ENCODE measurements at places on chromosomes 3 and 15.

GRCh38 chr3:77780278-77780996 is 740.5 kb downstream of the ROBO2 start:
- DNase-seq, result no peak

- DNase-seq, result peak; percentile 33
These were observed 12.6 kb upstream of the FRMD5 start for GRCh38 chr15:44207643-44208042.

DNA sequence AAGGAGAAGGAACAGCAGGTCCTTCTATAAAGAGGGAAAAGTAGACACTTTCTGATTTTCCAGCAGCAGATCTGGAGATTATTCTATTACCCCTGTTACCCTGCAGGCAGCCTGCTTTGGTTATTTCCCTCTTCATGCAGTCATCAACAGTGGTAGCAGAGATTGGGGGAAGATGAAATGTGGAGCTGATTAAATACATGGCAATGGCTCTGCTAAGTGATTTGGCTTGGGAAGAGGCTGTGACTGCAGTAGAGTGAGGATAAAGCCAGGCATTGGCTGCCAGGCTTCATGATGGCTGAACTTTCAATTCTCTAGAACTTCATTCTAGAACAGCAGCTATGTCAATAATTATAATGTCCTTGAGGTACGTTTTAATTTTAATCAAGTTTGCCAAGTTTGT is 29.1 kb downstream of the PTX3 start:
- DNase-seq, result no peak

- DNase-seq, result no peak
These were observed 101.2 kb upstream of the WNT5A start for GRCh38 chr3:55588146-55588765.

DNA sequence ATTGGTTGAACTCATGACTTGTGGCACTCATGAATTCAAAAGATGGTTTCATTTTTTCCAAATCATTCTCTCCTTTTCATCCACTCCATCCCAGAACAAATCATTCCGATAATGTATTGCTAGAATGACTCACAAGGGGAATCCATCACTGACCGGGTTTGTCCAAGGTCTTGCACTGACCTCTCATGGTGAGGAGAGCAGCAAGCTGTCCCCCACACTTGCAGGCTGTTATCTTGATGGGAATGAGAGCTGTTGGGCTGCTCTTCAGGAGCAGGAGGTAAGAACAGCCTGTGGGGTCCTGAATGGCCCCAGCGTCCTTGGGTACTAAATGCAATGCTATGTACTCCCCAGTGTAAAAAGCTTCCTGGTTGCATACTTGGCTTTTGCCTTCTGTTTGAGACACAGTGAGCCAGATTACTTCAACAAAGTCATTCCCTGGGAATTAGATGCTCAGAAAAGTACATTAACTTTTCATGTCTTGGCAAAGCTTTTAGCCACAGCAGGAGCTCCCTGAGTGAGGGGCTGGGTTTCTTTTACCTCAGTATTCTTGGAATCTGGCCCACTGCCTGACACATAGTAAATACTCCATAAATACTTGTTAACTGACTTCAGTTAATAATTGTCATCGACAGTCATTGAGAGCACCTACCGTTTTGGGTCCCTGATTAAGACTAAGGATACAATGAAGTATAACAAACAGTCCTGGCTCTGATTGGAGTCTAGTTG is 24.1 kb downstream of the CCNL1 start:
- no peak for DNase-seq

GRCh38 chr15:99106417-99107220 is 1.7 kb downstream of the SYNM start:
- no peak for DNase-seq

- DNase-seq, result no peak
These were observed 4.0 kb upstream of the A4GNT start for GRCh38 chr3:138136201-138136600.

GRCh38 chr3:48896936-48897335 is 1.7 kb downstream of the SLC25A20 start:
- no peak for DNase-seq

DNA sequence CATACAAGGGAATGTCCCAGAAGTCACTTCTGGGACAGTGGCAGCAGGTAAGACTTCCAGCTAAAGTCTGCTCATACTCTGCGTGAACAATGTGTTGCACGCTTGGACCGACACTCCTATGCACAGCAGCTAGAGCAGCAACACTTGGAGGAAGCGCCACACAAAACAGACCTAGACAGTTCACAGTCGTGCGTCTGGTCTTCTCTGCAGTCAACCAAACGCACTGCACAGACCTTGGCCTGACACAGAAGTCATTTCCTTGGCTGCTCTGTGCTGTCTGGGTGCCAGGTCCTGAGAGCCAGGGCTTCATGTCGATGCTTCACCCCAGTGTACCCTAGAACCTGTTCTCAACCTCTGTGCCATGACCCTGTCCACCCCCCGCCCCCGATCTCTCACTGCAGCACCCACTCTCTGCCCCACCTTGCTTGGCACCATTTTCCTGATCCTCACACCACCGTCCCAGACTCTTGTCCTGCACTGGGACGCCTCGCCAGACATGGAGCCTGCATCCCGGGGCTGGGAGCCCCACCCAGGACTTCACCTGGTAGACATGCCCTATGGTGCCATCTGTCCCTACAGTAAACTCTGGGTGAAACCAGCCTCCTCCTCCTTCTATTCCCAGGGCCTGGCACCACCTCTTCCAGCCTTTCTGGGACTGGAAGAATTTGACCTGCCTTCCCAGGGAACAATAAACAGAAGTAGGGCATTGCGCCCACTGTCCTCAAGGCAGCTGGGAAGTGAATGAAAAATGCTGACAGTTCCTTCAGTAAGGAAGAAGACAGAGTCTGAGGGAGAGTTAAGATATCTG is 3.1 kb downstream of the ATP10A start:
- DNase-seq, result no peak

- no peak for DNase-seq
These were observed 203.6 kb upstream of the WNT5A start for GRCh38 chr3:55690726-55691125.

GRCh38 chr3:45126730-45127129 is 19.4 kb downstream of the CDCP1 start:
- DNase-seq, result no peak

DNA sequence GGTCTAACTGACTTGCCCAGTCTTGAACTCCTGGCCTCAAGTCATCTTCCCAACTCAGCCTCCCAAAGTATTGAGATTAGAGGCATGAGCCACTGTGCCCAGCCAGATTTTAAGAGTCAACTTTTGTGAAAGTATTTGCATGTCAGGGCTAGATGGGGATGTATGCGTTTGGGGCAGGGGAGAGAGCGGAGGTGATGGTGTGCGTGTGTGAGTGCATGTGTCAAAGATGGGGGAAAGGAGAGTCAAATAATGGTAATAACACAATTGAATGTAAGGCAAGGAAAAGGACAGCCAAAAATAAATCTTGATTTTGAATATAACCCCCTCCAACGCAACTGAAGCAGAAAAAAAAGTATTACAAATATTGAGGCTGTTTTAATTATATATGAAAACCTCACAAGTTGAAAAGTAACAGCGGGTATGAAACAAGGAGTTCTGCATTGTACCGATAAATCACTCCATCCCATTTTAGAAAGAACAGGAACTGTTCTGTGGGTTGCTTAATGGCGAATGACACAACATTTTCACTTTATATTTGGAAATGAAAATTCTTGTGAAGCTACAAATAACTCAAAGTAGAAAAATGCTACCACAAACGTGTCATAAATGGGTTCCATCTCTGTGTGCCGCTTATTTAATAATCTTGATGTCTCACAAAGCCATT is 29.9 kb upstream of the LDHAL6B start:
- DNase-seq, result no peak

- DNase-seq, result no peak
These were observed 61.4 kb downstream of the GADL1 start for GRCh38 chr3:30832961-30833575.

GRCh38 chr3:124862006-124862405 is 25.2 kb downstream of the ITGB5 start:
- no peak for DNase-seq

GRCh38 chr3:18580268-18580667 is 155.1 kb upstream of the SATB1 start:
- DNase-seq, result no peak

- DNase-seq, result no peak
These were observed 284.1 kb downstream of the FHIT start for GRCh38 chr3:60967141-60967540.

DNA sequence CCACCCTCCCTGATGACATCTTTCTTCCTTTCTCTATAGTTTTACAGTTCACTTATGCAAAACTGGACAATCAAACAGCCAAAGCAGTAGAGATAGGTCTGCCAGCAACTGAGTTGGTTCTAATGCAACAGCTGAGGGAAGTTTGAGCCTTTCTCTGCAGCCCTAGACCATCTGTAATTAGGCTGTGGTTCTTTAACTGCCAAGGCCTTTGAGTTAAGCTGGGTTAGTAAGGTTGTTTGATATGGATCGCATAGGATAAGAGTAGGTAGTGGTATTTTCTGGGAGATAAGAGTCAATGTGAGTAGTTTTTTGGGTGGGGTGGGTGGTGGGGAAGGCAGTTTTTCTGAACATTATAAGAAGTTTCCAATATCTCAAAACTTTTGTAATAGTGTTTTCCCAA is 3.0 kb downstream of the RPL39L start:
- DNase-seq, result no peak

GRCh38 chr3:131630807-131631206 is 128.0 kb upstream of the MRPL3 start:
- DNase-seq, result no peak

DNA sequence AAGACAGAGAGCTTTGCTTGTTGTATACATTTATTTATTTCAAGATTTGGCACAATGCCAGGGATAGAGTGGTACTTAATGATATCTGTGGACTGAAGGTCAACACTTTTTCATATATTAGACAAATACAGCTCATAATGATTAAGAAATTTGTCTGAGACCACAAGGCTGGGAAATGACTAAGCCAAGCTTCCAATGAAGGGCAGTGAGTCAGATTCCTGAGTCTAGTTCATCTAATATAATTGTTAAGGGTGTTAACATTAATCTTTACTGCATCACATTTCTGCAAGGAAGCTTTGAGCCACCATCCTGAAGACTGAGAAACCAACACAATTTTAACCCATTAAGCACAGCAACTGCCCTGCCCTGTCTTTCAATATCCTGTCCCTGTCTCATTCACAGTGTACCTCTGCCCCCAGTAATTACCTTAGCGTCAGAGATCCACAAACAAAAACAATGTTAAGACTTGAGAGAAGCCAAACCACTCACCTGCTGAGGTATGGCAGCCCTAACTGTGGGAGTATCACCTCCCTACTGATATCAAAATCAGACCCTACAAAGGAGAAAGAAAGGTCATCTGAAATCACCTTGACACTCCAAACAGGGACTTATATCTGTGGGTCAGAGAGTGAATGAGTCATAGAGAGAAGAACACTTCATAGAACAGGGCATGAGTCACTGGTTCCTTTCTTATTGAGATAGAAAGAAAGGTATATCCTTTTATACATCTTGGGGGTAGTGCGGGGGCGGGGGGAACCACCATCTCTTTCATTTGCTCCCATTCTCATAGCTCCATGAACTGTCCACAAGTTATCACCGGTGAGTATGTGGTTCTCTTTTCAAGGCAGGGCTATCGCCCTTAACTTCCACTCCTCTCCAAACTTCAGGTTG is 74.7 kb downstream of the MAGI1 start:
- DNase-seq, result peak; percentile 63

GRCh38 chr3:190041333-190042041 is 79.2 kb downstream of the P3H2 start:
- no peak for DNase-seq

DNA sequence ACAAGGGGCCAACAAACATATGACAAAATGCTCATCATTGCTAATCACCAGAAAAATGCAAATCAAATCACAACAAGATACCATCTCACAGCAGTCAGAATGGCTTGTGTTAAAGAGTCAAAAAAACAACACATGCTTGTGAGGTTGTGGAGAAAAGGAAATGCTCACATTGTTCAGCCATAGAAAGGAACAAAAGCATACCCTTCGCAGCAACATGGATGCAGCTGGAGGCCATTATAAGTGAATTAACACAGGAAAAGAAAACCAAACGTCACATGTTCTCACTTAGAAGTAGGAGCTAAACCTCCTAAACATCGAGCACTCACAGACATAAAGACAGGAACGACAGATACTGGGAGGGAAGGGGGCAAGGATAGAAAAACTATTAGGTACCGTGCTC is 678.4 kb upstream of the GRM7 start:
- DNase-seq, result no peak

- peak; percentile 15 for DNase-seq
These were observed 244.5 kb downstream of the RBMS3 start for GRCh38 chr3:29525254-29525881.

DNA sequence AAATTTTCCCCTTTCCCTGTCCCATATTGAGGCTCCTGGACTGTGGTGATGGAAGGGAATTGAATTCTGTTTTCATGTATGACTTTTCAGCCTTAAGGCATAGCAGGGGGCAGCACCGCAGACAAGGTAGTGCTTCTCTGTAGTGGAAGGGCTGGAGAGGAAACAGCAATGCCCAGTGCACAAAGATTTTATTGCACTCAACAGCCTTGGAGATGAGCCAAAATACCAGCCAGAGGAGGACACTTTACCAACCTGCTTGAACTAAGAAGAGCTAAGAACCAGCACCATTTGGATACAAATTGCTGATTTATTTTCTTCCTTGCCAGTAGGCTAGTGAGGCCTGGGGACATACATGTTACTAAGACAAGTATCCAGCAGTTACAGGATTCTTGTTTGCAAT is 98.7 kb downstream of the KCNMB2 start:
- no peak for DNase-seq

GRCh38 chr3:38581774-38582173 is 67.7 kb downstream of the SCN5A start:
- DNase-seq, result no peak

DNA sequence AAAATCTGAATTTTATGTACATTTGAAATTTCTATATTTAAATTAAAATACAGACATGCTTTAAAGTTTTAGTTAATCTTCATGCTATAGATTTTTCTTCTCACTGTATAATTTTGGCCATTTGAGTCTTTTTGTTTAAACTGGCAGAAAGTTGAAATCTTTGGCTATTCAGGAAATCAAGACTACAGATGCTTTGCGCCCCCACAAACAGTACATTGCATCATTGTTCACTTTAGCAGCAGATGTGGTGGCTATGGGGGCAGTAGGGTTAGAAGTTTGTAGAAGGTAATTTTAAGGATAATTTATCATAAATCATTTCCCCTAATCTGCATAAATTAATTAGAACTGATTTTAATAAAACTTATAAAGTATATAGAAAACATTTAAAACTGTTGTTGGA is 20.9 kb downstream of the SPPL2A start:
- no peak for DNase-seq

DNA sequence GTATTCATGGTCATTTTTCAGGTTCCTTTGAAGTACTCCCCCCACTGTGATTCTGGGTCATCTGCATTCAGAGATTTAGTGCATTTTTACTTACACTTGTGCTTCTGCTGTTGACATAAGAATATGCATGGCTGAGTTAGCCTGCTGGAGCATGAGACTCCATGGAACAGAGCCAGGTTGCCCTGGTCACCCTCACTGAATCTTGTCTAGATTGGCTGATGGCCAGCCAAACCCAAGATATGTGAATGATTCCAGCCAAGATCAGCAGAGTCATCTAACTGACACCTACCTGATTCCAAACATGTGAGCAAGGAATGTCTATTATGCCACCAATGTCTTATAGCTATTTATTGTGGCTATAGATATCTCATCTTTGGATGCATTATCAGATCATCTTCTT is 25.1 kb downstream of the DTWD1 start:
- DNase-seq, result no peak

Data from BJ (cell line).